NCI-H1417 (cell line): ENCODE measurements at places on chromosomes 3 and 15.

DNA sequence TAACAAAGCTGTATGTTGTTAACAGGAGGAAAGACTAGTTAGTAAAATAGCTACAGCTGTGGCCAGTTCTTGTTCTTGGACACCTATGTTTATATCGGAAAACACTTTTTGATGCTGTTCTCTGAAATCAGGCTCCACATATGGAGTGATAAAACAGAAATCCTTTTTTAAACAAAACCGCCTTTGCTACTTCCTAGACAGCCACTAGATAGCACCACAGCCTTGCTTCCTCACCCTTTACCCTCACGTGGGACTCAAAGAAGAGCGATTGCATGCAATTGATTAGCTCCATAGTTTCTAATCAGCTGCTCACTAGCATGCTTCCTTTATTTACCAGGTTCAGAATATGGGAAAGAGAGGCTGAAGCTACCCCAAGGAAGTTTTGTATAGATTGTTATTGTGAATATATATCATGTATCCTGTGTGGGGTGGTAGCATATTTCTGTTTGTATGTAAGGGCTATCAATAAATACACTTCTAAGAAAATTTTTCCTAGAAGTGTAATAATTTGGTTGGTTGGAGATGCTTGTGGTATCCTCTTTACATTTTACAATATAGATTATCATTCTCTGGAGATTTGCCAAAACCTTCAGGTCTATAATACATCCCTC is 4.3 kb upstream of the MTFMT start:
- peak; percentile 73 for DNase-seq

- no peak for DNase-seq
Measured at GRCh38 chr3:16670191-16670590, 65.0 kb upstream of the DAZL start.

DNA sequence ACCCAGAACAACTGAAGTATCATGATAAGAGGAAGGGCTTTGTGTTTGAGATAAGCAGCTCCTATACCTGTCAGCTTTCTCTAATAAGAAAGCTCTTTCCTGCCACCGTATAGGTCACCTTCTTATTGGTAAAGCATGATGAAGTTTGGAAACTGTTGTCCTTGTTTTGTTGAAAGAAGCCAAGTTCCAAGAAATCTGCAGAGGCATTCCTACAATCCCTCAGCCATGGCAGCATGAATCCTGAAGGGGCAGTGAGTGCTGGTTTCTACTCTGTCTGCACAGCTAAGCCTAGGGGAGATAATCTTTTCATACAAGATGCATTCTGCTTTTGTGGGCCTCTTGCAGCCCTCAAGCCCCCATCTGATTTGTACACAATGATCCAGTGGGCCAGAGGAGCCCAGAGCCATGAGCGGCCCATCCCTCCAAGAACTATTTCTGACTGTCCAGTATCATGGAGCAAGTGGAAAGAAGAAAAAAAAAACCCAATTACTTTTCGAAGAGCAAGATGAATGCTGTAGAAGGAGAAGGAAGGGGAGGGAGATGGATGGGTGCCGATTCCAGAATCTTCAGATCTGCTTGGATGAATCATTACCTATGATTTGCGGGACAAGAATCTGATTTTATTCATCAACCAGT is 1.9 kb upstream of the THBS1 start:
- no peak for DNase-seq

GRCh38 chr15:71079208-71080044 is 35.8 kb upstream of the THSD4 start:
- DNase-seq, result no peak

- no peak for DNase-seq
Measured at GRCh38 chr3:72615776-72616175, 232.5 kb downstream of the SHQ1 start.

DNA sequence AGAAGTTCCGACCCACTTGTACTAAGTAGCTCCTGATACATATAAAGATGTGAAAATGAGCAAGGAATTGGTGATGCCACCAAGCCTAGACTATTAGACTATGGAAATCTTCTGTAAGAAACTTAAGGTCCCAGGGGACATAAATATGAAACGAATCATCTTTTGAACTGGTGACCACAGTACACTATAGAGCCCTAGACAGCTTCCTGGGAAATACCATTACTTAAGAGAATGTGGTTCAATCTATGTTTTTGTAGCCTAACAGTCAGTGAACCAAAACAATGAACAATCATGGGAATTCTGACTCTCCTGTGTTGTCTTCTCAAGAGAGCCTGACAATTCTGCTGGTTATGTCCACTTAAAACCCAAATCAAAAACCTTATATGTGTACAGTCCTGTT is 191.6 kb downstream of the GREM1 start:
- no peak for DNase-seq

- DNase-seq, result no peak
Measured at GRCh38 chr15:57797110-57797509, 90.6 kb downstream of the POLR2M start.

GRCh38 chr3:128481438-128481942 is 11.5 kb downstream of the GATA2 start:
- DNase-seq, result no peak

- DNase-seq, result no peak
Measured at GRCh38 chr3:128973988-128974564, 19.8 kb downstream of the CFAP92 start.
